ENCODE measurements at places on chromosomes 7 and 10. TPM values are rescaled to one million over a fixed set of nuclear protein-coding genes. Genes with fewer than 3 reads are reported as not detected.

Gene PPP1R17
- 0.60 TPM for total RNA-seq

Gene PAPOLB
- total RNA-seq = 0.36 TPM

Gene MMRN2
- 2.3 TPM for total RNA-seq

Gene GIMAP8
- total RNA-seq = 0.05 TPM

Gene LEP
- total RNA-seq = 0.21 TPM

Gene HMX3
- not detected for total RNA-seq

Gene ASAH2B
- total RNA-seq = 10.4 TPM

Gene CPVL
- total RNA-seq = 5.7 TPM

Gene SPDYE2
- not detected for total RNA-seq

Gene NUTM2B
- 5.8 TPM for total RNA-seq

Gene MRC1
- not detected for total RNA-seq

Gene RBM33
- total RNA-seq = 18.2 TPM

Gene SUN3
- not detected for total RNA-seq

Gene OR2A12
- total RNA-seq = 0.35 TPM

Gene PRSS37
- 0.58 TPM for total RNA-seq

Gene TMEM176B
- total RNA-seq = 134 TPM

Gene CABCOCO1
- 10.3 TPM for total RNA-seq

Gene SOSTDC1
- total RNA-seq = 1.9 TPM

Gene HOXA10
- total RNA-seq = not detected

Gene TMEM196
- total RNA-seq = 12.5 TPM

Gene CRPPA
- 1.4 TPM for total RNA-seq

Gene FOXP2
- 7.3 TPM for total RNA-seq

Gene ANKRD30A
- total RNA-seq = 0.07 TPM

Gene HGF
- 4.8 TPM for total RNA-seq

Gene CYP3A5
- 8.1 TPM for total RNA-seq

Measured in motor neuron (in vitro differentiated cells).